MCF 10A (cell line): ENCODE measurements at places on chromosomes 7 and 10.

GRCh38 chr7:101733713-101734475 is 83.5 kb upstream of the CUX1 start:
- peak; percentile 63 for DNase-seq

GRCh38 chr7:104779888-104780287 is 234.1 kb upstream of the KMT2E start:
- DNase-seq, result no peak

DNA sequence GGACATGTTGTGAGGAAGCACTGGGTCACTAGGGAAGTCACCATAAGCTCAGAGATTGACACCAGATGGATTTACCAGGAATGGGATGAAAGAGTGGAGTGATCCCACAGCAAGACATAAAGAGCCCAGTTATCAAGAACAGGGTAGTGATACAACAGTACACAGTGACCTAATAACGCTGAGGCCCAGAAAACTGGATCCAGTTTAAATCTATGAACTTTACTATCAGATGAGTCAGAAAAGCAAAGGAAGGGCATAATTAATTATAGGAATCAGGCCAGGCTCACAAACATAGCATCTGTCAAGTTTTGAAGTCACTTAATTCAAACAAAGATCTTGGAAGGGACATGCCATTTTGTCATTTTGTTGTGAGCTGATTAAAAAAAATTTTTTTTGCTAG is 73.5 kb downstream of the LRRN3 start:
- no peak for DNase-seq

DNA sequence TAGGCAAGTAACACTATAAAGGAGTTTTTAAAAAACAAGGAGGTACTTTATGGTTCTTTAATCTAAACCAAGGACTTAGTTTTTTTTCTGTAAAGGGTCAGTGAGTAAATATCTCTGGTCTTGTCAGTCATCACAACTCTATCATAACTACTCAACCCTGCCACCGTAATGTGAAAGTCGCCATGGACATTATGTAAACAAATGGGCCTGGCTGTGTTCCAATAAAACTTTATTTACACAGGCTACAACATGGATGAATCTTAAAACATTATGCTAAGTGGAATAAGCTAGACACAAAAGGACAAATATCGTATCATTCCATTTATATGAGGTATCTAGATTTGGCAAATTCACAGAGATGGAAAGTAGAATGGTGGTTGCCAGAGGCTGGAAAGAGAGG is 60.8 kb upstream of the SP4 start:
- DNase-seq, result peak; percentile 8

DNA sequence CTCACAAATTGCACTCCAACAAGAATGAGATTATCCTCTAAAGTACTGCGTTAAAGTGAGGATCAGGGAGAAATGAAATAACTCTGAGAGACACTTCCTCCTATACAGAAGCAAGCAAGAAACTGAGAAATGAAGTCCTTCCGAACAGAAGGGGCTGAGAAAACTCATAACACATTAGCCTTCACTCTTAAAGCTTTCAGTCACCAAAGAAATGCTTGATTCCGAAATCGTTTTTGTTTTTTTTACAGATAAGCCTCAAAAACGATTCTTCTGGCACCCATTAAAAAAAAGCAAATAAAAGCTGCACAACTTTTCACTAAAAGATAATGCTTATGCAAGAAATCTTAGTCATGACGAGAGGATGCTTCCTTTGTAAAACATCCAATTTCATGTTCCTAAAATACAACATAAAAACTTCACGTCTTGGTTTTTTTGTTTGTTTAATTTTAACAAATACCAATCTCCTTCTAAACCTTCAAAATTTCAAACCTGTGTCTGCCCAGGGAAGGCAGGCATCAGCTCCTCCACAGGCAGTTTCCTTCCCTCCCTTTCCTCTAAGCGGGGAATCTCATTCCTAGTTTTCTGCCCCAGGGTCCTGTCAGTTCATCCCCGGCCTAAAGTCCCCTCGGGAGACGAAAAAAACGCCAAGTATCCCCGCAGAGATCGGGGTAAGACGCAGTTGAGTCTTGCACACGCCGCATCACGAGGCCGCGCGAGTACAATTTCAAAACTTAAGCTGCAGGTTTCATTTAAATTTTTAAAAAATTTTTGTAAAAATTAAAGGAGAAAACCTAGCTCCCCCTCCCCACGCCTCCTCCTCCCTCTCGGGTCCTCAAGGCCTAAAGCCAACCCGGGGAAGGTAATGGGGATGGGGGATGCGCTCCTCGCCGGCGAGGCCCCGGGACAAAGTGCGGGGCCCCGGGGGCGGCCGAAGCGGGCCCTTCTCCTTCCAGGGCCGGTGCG is 1.1 kb downstream of the BAZ1B start:
- DNase-seq, result peak; percentile 16

DNA sequence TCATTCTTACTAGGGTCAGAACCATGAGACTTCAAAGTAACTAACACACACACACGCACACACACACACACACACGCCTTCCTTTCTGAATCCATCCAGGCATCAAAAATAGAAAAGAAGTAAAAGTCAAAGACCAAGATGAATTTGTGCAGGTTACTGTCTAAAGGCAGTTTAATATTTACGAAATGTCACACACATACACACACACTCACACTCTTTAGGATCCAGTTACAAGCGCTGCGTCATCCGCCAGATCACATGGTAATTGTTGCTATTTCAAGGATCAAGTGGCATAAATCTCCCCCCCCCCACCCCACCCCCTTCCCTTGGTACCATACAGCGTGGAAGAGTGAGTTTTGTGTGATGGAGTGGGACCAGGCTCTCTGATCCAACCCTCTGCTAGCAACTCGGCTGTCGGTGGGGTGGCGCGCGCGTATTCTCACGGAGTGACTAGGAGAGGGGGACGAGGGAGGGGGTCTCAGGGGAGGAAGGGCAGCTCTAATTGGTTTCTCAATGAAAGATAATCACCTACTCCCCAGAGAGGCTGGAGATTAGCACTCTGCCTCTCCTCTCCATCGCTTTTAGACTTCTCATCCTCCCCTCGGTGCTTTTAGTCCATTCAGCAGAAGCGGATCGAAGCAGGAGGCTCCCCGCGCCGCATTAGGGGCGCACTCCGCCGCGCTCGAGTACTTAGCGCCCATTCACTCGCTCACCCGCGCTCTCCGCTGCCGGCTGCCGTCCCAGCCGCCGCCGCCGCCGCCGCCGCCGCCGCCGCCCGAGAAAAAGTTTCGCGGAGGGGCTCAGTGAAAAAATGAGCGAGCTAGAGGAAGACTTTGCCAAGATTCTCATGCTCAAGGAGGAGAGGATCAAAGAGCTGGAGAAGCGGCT is 83.5 kb upstream of the PRKG1 start:
- no peak for DNase-seq

DNA sequence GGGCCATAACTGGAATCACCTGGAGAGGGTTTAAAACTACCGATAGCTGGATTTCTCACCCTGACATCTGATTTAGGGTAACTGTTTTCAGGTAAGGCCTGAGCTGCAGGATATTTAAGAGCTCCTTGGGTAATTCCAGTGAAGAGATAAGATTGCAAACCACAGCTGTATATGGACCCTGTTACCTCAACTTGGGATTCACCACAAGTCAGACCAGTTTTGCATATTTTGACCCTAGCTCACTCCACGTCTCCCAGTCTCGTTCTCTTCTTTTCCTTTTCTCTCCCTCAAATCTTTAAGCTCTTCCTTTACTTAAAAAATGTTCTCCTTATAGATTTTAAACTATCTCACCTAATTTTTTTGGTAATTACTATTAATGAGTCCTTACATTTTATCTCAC is 264.4 kb downstream of the THSD7A start:
- no peak for DNase-seq

DNA sequence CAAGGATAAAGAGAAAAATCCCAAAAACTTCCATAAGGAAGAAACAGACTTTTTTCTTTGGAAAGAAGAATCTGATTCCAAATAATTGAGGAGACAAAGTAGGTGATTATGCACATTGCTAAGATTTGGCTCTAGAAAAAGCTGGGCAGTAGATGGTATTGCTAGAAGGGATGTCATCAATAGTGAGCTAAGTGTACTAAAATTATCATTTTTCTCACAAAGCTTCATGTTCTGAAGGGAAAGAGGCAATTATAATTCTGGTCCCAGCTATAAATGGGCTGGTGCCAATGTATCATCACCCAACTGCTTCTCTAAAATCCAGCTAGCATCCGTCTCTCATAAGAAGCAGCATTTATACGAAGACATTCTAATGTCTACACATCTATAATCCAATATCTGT is 23.9 kb downstream of the STEAP1 start:
- no peak for DNase-seq

GRCh38 chr7:150983893-150984368 is 5.8 kb upstream of the KCNH2 start:
- peak; percentile 64 for DNase-seq

DNA sequence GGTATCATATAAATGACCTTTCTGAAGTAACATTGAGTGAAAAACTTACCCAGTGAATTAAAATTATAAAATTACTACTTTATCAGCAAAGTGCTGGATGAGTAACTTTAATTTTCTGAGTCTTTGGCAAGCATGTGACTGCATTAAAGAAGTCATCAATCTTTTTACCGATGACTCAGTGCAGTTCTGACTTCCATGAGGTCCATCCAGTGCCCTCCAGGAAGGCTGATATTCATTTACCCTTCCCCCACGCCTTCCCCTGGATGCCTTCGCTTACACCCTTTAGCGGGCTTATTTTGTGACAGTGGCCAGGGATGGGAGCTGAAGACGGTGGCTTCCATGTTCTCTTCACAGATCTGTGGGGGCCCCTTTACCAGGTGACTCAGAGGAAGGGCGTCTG is 572.9 kb upstream of the PFKP start:
- no peak for DNase-seq

- DNase-seq, result no peak
Observed at GRCh38 chr10:99325281-99325680, 3.9 kb upstream of the CNNM1 start.

DNA sequence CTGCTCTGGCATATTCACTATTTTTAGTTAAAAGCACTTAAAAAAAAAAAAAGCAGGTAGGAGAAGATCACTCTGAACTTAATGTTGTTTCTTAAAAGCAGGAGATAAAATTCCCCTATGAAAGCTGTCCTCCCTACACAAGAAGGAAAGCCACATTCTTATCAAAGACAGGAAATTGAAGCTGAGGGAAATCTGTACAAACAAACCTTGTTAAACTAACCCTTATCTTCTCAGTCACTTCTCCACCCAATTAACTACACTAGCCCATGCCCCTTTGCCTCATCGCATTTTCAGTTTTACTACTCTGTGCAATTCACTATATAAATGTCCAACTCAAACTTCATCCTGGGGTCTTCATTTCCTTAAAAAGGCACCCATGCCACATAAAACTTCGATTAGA is 2.7 kb upstream of the CDCA7L start:
- DNase-seq, result no peak

GRCh38 chr10:71878327-71879034 is 27.4 kb upstream of the PSAP start:
- no peak for DNase-seq

DNA sequence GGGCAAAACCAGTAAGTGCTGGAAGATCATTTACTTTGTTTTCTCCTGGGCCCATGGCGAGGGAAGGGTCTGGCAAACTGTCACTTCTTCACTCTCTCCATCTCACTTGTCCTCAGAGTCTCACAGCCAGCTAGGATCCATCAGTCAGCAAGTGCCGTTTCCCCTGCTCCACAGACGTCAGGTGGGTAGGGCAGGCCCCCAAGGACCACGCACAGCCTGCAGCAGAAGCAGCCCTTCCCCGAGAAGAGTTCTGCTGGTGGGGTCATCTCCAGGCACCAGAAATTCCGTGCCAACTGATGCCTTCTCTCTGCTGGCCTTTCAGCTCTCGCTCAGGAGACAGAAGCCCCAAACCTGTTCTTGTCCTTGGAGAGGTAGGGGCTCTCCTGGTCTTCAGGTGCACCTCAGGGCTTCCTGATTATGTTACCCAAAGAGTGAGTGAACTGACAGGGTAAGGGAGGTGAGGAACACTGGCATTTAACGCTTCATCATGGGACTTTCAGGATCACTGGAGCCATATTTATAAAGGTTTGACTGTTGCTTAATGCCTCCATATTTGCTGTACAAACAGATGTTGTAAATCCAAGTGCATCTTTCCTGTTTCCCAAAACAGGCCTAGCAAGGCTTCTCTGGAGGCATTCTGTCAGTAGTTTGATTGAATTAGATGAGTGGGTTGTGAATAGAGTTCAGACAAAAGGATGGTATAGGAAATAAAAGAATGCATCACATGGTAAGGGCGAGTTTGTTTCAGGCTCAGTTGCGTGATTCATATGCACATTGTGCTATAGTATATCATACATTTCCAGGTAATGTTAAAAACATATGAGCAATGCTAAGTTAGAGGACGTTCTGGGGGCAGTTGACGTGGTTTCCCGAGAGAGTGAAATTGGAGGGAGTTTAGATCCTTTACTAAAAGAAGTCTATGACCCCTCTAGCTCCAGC is 13.7 kb upstream of the TSPAN15 start:
- no peak for DNase-seq

DNA sequence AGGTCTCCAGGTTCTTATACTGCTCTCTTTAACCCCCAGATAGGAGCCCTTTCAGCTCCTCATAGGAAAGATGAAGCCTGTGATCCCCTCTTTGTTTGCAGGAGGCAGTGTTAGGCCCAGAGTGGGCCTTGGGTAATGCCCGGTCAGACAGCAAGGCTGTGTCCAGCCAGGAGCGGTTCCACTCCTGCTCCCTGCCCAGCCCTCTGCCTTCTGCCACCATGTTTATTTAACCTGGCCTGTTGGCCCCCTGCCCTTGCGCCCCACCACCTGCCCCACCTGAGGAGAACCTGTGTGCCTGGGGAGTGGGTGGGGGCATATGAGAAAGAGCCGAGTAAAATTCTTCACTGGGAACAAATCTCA is 24.3 kb downstream of the CDH23 start:
- DNase-seq, result no peak

DNA sequence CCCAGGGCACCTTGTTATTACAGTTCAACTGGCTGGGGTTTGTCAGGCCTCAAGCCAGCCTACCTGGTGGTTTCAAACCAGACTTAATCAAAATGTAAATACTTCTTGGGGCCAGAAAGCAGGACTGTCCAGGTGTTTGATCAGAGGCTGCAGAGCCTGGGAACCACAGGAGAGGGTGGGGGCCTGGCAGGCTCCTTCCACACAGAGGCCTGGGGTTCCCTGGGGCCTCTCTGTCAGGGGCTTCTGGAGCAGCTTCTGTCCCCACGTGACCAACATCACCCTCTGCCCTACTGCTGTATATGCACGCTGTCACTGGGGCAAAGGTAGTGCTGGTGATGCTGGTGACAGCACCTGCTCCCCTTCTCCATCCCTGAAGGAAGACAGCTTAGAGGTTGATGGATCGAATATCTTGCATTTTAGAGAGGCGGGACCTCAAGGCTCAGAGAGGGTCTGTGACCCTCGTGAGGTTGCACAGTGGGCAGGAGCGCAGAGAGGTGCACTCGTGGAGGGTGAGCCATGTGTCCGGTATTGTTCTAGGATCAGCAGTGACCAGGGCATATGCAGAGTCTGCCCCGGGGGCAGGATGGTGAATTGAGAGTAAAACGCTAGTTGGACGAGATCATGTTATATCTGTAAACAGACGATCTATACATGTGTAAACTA is 95.4 kb downstream of the GRK5 start:
- no peak for DNase-seq

- no peak for DNase-seq
Observed at GRCh38 chr10:9243941-9244411, 1189.5 kb downstream of the GATA3 start.
